ENCODE measurements at places on chromosomes 6 and 20.

DNA sequence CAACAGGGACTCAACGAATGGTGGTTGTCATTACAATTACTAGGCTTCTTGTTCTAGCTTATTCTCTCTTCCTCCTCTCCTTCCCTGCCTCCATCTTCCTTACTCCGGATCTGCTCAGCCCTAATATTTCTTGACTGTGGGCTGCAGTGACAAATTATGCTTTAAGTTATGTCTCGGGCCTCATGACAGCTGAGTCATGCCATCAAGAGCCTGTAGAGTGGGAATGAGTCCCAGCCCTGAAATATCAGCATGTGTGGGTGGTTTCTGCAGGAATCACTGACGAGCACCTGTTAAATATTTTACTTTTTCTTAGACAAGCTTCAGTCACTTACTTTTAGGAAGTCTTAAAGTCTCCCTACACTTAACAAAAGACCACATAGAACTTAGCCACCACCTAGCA lies 83.1 kb upstream of the CBLN4 start:
- no peak for DNase-seq

- no peak for DNase-seq
Observed at GRCh38 chr20:20299904-20300303, 68.0 kb upstream of the INSM1 start.

GRCh38 chr6:105151644-105152043 lies 28.2 kb downstream of the POPDC3 start:
- DNase-seq = no peak

- DNase-seq = no peak
Observed at GRCh38 chr6:144468709-144469108, 183.6 kb downstream of the UTRN start.

DNA sequence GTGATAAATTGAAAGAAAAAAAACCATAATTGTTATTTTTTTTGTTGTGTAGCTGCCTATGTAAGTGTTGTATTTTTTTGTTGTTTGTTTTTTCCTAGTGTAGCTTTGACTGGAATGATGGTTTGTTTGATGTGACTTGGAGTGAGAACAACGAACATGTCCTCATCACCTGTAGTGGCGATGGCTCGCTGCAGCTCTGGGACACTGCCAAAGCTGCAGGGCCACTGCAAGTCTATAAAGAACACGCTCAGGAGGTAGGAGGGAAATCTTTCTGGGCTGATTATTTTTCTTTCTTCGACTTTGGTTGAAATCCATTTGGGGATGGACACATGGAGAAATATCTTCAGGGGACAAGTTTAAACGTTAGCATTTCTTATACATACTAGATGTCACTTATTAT lies 3.8 kb downstream of the PEX7 start:
- DNase-seq = no peak

DNA sequence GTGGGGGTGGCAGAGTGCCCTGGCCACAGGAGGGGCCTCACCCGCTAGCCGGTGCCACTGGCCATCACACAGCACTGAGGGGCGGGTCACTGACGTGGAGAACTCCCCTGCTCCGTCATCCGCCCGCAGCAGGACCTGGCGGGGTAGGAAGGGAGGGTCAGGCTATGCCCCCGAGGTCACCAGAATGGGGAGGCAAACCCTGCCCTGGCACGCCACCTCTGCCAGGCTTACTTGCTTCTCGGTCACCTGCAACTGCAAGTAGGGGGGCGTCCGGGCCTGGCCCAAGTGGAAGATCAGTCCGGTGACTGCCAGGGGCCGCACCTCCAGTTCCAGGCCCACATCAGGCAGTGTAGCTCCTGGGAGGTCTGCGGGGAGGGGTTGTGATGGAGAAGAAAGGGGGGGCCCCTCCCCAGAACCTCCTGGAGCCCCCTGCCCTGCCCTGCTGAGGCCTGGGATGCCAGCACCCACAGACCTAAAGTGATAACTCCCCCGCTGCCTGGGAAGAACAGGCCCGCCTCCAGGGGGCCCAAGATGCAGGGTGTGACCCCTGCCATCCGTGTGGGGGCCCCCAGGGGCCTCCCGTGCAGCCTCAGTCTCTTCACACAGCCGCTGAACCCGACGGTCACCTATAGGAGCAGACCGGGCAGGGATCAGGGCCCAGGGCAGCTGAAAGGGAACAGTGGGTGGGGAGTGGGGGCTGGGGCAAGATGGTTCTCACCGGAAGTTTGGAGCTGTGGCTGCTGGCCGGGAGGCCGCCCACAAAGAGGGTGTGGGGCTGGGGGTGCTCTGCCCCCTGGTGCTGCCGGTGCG lies 7.4 kb downstream of the ADRM1 start:
- DNase-seq = no peak

DNA sequence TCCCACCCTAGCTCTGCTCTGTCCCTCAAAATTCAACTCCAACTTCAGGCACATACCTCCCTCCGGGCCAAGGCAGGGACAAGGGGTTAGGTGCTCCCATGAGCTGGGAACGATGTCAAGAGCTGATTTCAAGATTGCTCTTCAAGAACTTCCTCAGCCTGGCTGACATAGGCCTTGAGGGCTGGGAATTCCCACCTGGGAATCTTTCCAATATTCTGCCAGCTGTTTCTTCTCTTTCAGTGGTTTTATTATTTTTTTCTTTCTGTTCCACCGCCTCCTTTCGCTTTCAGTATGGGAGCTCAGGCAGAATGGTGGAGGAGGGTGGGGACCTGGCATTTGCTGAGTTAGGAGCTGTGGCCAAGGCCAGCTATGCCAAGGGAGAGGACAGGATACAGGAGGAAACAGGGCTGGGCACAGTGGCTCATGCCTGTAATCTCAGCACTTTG lies 33.7 kb downstream of the SRSF3 start:
- no peak for DNase-seq

DNA sequence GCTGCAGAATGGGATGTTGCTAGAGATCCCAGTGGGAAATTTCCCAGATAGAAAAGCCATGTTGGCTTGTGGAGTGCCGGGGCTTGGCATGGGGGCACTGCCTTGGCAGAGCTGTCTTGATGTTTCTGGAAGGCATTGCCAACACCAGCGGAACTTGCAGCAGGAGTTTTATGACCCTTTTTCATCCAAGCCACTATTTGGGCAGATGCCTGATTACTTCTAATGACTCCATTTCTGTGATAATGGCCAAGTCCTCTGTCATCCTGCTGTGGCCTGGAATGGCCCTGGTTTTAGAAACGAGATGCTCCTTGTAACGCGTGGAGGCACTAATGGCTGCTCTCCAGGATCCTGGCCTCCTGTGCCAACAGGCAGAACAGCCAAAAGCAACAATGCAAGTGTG lies 229.0 kb downstream of the ZNF217 start:
- no peak for DNase-seq

DNA sequence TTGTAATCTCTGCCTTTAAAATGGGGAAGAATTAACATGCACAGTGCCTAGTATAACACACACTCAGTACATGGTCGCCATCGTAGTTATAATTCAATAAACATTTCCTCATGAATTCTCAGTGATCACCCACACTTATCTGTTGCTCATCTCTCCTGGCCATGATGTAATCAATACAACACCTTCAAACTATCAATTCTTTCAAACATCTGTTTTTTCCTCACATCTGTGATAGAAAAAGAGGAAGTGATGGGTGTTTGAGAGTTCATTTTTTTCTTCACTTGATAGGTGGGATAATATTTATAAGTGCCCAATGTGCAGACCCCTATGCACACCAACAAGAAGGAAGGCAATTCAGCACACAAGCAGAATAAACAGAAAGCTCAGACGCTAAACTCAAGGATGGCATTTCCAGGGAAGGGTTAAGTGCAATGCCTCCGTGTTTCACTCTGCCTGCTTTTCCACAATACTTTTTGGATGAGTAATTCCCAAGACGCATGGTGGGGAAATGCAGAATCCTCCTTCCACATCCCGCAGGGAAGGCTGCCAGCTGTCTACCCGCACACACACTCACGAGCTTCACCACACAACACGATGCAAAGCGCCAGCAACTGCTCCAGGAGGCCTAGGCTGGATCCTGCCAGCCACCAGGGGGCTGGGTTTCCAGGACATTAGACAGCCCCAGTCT lies 100.3 kb downstream of the GMPR start:
- DNase-seq = no peak

DNA sequence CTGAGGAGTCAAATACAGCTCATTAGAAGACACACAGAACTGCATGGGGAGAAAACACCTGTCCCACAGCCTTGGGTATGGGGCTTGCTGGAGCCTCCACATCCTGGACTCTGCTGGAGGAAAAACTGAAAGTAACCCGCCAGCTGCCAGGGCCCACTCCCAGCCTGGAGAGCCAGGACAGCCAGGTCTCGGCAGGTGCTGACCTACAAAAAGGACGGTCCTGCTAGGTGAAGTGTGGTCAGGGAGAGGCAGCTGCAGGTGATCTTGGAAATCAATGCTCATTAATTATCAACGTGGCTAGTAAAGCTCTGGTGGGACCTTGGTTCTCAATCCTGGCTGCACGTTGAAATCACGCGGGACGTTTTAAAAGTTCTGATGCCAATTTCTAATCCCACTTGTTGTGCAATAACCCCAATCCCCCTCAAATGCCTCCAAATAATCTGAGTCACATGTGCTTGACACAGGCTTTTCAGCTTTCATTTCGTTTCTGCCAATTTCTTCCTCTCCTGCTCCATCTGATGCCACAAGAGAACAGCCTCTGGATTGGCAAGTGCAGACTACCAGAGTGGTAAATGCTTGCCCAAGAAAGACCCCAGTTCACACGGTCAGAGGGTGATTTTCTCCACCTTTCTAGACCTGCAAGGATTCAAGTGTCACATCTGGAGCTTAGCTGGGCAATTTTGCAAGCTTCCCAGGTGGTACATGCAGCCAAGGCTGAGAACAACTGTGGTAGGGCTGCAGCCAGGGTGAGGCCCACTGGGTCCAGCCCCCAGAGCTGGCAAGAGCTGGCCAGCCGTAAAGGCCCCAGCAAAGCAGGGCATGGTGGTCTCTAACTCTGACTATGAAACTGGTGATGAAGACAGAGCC lies 252.3 kb upstream of the QKI start:
- DNase-seq = no peak

- DNase-seq = no peak
Observed at GRCh38 chr6:134014588-134015137, 37.8 kb downstream of the SLC2A12 start.

GRCh38 chr6:42400886-42401612 lies 50.7 kb downstream of the TRERF1 start:
- DNase-seq = no peak

DNA sequence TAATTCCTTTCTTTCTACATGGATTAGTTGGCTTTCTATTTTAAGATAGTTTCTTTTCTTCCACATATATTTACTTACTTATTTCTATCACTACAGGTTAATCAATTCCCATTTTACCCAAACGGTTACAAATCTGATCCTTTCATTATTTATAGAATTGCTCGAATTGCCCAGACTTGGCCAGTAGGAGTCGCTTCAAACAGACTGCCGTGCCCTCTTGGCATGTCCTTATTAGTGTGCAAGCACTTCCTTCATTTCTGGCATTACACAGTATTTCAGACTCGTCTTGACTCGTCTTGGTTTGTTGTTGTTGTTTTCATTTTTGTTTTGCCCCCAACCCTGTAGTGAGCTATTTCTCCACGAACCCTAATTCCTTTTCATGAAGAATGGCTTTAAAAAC lies 74.6 kb downstream of the SAMD3 start:
- no peak for DNase-seq

DNA sequence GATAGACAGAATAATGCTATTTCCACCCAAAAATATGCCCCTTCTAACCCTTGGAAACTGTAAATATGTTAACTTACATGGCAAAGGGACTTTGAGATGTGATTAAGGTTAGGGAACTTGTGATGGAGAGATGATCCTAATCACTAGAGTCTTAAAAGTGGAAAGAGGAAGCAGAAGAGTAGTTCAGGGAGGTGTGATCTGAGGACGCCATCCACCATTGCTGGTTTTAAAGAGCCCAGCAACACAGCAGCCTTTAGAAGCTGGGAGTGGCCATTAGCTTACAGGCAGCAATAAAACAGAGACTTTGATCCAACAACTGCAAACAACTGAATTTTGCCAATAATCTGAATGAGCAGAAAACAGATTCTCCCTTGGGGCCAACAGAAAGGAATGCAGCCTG lies 30.6 kb downstream of the ZNF311 start:
- no peak for DNase-seq

DNA sequence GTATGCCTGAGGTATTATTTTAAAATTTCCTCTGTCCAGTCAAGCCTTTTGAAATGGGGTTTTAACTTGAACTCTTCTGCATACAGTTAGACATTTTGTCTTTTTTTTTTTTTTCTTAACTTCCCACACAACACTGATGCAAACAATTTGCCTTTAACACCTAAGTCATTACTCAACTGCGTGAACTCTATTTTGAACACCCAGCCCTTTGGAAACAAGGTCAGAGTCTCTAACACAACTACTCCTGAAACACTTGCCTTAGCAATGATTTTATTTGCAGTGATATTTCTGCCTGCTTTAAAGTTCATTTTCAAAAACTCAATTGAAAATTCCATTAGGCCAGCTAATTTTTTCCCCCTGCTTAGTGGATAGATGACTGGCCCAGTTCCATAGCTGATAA lies 24.2 kb downstream of the GLYATL3 start:
- DNase-seq = no peak

DNA sequence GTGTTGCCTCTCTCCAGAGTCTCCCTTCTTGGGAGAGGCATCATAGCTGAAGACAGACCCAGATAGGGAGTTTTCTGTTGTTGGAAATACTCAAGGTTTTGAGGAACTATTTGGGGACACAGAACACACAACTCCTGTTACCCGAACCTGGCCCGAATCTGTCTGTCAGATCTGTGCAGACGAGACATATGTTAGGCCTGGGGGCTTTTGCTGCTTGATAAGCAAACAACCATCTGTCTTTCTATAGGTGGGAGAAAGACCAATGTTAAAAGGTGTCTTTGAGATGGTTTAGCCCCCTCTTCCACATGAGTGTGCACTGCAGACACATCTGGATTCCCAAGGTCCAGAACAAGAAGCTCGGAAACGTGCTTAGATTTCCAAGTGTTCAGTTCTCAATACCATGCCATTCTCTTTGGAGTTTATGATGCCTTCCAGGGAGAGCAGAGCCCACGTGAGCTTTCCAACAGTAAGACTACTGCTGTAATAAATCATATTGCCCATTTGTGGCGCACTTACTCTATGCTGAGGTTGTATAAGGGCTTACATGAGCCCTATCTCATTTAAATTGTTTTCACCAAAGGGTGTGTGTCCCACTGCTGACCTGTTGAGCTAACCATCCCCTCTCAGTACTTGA lies 3.8 kb upstream of the STX16 start:
- no peak for DNase-seq

DNA sequence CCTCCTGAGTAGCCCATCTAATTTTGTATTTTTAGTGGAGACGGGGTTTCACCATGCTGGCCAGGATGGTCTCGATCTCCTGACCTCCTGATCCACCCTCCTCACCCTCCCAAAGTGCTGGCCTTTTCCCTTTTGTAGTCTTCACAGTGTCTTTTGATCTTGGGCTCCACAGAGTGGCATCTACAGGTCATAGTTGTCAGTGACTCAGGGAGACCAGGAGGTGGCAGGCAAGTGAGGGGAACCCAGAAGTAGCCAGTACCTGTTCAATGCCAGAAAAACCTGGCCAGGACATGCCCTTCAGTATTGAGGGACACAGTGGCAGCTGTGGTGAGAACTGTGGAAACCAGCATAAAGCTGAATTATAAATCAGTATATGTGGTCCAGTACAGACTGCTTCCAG lies 19.6 kb downstream of the RPP21 start:
- no peak for DNase-seq

GRCh38 chr6:22113026-22113766 lies 183.6 kb downstream of the PRL start:
- no peak for DNase-seq

Data from NCI-H2081 treated with DMSO at 0.1 percent for 48 hours (cell line).